Body of pancreas (tissue), 4 donors: ENCODE measurements at places on chromosomes 11 and 22.
A peak's percentile ranks its signal among the peaks of the same experiment; 100 is the strongest.

GRCh38 chr11:74819400-74819799, 70.8 kb downstream of the RNF169 start:
- no peak for DNase-seq

GRCh38 chr11:72764503-72764902, 12.3 kb upstream of the ARAP1 start:
- DNase-seq = no peak

DNA sequence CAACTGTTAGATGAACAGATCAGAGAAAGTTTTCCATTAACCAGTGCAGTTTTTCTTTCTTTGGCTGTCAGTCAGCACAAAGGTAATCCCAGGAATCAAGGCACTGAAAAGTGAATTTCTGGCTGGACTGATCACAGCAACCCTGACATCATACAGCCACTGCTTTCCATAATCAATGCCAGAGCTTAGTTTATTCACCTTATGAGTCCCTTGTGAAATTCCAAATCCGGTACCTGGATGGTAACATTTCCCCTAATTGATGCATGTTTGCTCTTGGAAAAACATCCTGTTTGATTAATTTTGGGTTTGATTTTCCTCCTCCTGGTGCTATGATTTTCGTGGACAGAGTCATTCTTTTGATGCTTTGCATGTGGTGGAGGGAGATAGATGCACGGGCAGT, 319.8 kb downstream of the INSC start:
- no peak for DNase-seq

- DNase-seq = peak; percentile 36
These were observed 13.6 kb downstream of the ADM start for GRCh38 chr11:10318527-10318802.

DNA sequence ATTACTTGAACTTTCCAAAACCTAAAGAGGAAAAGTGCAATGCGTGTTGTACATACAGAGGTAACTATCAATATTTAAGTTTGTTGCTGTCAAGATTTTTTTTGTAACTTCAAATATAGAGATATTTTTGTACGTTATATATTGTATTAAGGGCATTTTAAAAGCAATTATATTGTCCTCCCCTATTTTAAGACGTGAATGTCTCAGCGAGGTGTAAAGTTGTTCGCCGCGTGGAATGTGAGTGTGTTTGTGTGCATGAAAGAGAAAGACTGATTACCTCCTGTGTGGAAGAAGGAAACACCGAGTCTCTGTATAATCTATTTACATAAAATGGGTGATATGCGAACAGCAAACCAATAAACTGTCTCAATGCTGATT, 2.1 kb downstream of the ADM start:
- DNase-seq = no peak
